ENCODE measurements at places on chromosomes 1 and 21.
A peak's percentile ranks its signal among the peaks of the same experiment; 100 is the strongest.

DNA sequence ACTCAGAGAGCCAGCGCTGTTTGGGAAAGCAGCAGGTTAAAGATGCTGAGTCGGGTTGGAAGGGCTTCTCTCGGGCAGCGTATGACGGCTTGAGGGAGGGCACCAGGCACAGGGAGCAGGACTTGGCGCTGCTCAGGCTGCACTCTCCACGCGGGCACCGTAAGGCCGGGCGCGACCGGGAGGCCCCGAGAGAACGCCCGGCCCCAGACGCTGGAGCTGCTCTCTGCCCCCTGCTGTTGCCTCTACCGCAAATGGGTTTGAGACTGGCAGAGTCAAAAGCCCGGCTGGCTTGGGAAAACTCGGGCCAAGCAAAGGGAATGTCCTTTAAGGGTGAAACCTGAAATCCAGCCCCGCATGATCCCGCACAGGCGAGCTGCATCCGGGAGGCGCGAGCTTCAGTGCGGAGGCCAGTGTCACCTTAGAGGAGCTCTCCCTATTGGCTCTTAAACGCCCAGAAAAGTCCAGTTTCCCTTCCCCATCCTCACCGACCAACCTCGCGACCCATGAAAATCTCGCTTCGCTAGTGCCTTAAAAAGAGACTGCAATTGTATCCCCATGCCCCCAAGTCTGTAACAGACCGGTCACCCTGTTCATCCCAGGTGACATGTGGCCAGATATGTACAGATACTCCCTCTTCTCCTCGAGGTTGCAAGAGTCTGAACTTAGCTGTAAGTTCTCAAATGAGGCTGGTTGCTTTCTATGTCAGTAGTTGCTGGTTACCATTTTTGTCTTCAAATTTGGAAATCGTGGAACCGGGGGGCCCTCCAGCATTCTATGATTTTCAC lies 1.1 kb downstream of the PRRX1 start:
- peak; percentile 18 for DNase-seq

- peak; percentile 95 for DNase-seq
These were observed 7.4 kb downstream of the KYAT3 start for GRCh38 chr1:88985032-88985431.

DNA sequence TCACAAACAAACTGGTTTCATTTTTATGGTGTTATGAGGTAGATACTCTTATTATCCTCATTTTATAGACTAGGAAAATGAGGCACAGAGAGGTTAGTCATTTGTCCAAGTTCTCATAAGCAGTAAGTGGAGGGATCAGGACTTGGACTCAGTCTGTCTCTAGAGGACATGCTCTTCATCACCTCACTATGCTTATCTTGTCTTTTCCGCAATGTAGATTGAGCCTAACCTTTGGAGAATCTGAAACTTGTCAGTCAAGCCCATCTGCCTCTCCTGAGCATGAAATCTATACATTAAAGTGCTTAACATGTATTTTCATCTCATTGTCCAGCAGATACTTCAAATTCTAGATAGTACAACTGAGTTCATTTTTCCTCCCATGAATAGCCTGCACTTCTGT lies 11.8 kb upstream of the CDC14A start:
- no peak for DNase-seq

GRCh38 chr1:160226623-160227022 lies 21.4 kb downstream of the PEA15 start:
- DNase-seq, result no peak

DNA sequence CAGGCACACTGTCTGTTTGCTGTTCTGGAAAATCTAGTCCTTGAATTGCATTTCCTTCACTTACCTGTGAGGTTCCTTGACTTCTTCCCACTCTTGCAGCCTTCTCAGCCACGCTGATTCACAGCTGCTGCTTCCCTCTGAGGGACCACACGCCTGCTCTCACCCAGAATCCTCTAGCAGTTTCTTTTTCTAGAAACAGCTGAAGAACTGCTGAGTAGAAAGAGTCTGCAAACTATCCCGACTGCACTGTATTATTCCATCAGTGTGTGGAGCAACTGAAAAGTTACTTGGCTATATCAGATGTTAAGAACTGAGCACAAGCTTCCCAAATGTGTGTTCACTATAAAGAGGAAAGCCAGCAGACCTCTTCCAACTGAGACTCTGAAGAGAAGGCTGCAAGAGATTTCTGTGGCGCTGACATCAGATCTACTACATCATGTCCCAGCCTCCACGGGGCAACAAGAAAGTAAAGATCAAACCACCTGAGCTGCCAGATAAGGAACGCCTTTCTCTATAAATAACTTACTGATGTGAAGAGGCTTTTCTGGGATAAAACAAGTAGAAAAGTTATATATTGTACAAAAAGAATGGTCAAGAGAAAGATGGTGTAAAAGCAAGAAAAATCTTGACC lies 226.6 kb downstream of the RERE start:
- DNase-seq, result no peak

DNA sequence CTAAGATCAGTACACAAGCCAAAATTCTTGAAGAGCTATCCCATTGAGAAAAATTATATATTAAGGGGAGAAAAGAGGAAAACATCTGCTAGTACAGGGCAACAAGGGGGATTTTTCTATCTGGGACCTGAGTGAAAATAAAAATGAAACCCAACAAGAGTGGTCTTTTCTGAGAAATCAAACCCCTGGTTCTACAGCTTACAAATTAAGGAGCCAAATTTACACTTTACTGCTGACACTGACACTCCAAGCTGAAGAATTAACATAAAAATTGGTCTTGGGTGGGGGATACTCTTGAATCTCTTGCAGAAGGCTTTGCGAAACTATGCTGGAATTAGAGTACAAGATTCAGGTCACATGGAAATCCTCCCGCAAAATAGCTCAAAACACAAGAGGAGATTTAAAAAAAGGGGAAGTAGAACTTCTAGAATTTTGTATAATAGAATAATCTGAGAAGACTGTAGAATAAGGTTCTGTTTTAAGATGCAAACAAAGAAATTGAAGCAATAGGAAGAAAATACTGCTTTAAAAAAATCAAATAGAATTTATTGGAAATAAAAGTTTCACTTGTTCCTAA lies 32.1 kb upstream of the HSPA13 start:
- no peak for DNase-seq

GRCh38 chr1:235315735-235316134 lies 12.2 kb downstream of the ARID4B start:
- DNase-seq, result no peak

DNA sequence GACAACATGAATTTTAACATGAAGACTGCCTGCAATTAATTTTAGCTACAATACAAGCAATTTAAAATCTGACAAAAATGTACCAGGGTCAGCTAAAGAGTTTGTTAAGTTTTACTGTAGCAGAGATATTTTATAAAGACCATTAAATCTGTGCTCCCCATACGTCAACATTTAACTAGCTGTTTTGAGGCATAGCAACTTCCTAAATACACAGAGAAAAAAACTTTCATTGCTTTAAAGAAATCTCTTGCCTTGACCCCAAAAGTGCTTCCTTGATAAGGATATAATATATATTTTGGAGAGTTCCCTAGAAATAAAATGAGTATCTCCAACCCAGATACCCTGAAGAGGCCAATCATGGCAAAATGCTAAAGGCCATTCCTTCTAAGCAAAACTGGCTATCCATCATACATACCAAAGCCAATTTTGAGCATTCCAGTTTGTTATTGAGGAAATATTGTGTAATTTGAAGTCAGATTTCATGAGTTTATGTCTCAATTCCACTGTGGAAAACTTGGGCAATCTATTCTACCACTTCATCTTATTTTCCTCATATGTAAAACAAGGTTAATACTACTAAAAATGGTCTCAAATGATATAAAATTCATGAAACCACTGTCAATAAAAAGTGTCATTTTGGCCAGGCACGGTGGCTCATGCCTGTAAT lies 19.1 kb downstream of the ASPM start:
- no peak for DNase-seq

DNA sequence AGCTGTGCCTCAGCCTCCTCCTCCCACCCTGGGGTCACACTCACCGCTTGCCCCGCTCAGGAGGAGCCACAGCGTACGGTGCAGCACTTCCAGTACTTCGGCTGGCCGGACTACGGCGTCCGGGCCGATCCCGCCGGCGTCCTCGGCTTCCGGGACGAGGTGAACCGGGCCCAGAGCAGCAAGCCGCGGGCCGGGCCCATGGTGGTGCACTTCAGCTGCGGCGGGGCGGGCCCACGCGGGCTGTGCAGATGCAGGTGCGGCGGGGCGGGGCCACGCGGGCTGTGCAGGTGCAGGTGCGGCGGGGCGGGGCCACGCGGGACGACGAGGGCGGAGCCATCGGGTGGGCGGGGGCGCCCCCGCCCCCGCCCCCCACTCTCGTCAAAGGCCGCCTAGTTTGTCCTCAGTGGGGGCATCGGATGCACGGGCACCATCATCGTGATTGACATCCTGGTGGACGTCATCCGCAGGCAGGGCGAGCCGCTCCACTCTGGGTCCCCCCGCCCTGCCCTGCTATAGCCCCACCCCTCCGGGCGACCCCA lies 5.5 kb downstream of the RNF223 start:
- peak; percentile 53 for DNase-seq

- DNase-seq, result no peak
These were observed 184.9 kb downstream of the SLC35F3 start for GRCh38 chr1:234089396-234089795.

- peak; percentile 23 for DNase-seq
These were observed 67.7 kb downstream of the MRPL39 start for GRCh38 chr21:25539606-25540005.

GRCh38 chr1:86381223-86381622 lies 14.9 kb downstream of the ODF2L start:
- no peak for DNase-seq

- DNase-seq, result no peak
These were observed 21.2 kb upstream of the ELK4 start for GRCh38 chr1:205652984-205653383.

- DNase-seq, result no peak
These were observed 91.6 kb upstream of the CLDN14 start for GRCh38 chr21:36571556-36571955.

DNA sequence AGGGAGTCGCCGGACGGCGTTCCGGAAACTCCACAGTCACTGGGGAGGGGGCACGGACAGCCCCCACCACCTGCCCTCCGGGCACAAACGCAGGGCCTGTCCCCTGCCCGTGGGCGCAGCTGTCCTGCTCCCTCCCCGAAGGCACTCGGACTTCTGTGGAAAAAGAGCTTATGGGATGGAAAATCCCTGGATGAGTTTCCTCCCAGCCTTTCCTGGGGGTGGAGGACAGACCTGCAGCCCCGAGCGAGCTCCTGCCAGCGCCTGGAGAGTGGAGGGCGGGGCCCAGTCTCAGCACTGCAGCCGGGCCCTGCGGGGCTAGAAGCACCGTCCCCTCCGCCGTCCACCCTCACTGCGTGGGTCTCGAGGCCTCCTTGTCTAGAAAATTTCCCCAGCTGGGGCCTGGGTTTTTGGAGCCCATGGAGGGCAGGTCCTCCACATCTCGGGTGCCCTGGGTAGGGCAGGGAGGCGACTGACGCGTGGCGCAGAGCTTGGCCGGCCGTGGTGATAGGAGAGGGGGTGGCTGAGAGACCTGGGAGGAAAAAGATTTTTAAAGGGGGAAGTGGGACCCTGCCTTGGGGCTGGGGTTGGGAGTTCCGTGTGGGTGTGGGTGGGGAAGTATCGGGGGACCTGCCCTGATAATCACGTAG lies 6.4 kb upstream of the COL6A1 start:
- no peak for DNase-seq

DNA sequence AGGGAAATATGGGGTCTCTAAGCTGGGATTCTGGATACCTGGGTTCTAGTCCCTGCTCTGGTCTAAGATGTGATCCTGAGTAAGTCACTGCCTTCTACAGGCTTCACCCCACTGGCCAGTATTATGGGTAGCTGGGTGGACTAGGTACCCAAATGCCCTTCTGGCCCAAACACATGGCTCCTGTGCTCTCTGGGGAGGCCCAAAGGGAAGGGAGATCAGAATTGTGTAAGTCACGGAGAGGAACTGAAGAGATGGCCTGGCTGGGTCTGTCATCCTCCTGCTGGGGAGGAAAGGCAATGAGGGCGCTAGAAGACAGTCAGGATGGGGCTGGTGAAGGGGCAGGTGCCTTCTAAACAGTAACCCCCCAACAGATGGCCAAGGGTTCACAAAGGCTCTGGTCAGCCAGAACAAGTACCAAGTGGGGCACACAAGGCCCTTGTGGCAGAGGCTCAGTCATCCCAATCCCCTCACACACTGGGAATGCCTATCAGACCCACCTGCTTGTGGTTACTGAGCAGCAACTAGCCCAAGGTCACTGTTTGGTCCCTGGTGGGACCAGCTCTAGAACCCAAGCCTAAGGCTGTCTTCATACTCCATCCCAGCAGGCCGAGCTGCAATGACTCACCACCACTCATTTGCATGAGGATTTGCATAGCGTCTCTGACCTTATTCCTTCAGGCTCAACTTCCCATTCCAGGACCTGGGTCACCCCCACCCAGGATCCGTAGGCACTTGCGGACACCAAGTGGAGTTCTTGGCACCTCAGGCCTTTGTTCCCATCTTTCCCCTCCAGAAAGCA lies 9.2 kb downstream of the MEF2D start:
- DNase-seq, result no peak

- no peak for DNase-seq
These were observed 26.5 kb downstream of the PARP1 start for GRCh38 chr1:226381226-226381998.

DNA sequence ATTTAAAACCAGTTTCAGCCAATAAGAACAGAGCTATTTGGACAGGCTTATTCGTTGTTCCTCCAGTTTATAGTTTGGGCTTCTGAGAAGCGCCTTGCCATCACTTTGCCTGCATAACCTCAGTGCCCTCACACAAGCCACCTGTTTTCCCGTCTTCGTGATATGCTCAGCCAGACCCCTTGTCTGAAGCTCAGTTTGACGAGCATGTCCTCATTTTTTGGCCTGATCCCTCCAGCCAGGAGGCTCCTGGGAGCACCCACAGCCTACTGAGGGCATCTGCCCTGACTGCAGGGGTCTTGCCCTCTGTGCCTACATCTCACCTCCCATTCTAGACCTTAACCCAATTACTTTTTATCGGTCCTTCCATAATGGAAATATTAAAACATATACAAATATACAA lies 95.3 kb downstream of the ADARB1 start:
- DNase-seq, result no peak

GRCh38 chr1:162632217-162632666 lies at the start of gene DDR2:
Gene DDR2 (plus strand): TSS chr1:162632464. CDS start chr1:162719064, 86,600 bp downstream.
- DNase-seq, result no peak

- peak; percentile 57 for DNase-seq
These were observed 11.3 kb downstream of the NCSTN start for GRCh38 chr1:160354388-160354985.

DNA sequence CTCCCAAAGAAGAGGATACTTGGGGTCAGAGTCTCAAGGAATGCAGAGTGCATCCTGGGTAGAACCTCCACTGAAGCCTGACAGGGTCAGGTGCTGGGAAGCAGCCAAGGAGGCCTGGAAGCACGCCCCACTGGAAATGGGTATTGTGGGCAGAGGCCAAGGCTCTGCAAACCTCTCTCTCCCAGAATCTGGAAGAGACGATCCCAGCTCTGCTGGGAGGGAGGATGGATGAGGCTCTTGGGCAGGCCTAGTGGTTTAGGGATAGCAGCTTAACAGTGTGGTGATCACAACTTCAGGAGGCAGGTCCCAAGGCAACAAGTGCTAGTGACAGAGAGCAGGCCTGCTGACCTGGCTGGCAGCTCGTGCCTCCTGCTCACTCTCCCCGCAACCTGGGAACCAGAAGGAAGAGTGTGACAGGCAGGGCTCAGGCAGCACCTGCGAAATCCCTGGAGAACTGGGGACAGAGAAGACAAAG lies 641.0 kb downstream of the PLPP3 start:
- no peak for DNase-seq

- peak; percentile 85 for DNase-seq
These were observed 23.2 kb upstream of the LSM10 start for GRCh38 chr1:36420836-36421317.

GRCh38 chr1:15090373-15090772 lies 63.2 kb upstream of the TMEM51 start:
- DNase-seq, result peak; percentile 53

- peak; percentile 68 for DNase-seq
These were observed 414 bp downstream of the TMEM51 start for GRCh38 chr1:15153842-15154479.
